Stimulated activated naive B cell treated with anti-CD40 and anti-IgM and Interleukin-4, amounts not matched to agents 10 μg/mL and 1 μg/mL and 100 μg/mL, for 72 hours (primary cell): ENCODE measurements at places on chromosomes 2 and 18.

DNA sequence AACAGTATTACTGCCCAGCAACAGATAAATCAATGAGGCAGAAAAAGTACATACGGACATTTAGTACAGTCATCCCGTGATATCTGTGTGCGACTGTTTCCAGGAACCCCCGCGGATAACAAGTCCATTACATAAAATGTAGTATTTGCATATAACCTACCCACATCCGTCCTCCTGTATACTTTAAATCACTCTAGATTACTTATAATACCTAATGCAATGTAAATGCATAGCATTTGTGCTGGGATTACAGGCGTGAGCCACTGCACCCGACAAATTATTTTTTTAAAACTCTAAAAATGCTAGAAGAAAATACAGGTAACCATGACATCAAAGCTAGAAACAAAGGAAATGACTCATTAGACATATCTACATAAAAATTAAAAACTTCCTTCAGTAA, 91.6 kb downstream of the FAM161A start:
- DNase-seq, result no peak

DNA sequence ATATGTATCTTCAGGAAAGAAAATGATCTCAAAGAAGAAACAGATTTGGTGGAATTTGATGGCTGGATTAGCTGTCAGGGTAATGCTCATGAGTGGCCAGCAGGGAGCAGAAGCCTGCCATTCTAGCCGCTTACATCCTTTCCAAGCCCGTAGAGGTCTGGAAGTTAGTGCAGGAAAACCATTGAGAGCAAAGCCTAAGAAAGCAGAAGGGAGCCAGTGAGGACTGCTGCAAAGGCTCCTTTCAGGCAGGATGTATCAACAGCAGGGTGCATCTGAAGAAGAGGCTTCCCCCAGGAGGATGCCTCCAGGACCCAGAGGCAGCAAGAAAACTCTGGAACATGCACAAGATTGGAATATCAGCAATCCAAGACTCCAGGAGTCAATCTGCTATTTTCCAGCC, 22.9 kb upstream of the LBH start:
- no peak for DNase-seq

DNA sequence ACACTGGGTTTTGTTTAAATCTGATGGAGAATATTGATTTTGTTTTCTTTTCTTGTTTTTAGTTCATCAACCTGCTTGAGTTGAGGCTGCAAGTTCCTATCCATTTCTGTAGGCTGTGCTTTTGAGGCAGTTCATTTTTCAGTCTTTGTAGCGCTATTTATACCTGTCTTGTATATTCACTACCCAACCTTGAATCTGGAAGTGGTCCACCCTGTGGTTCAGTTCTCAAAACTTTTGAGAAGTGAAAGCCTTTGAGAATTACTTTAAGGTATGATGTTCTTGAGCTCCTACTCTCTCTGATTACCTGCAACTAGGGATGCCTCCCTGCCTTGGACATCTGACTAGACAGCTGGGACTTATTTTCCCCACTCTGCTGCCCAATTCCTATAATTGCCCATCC, 53.5 kb upstream of the KCNE4 start:
- DNase-seq, result no peak

DNA sequence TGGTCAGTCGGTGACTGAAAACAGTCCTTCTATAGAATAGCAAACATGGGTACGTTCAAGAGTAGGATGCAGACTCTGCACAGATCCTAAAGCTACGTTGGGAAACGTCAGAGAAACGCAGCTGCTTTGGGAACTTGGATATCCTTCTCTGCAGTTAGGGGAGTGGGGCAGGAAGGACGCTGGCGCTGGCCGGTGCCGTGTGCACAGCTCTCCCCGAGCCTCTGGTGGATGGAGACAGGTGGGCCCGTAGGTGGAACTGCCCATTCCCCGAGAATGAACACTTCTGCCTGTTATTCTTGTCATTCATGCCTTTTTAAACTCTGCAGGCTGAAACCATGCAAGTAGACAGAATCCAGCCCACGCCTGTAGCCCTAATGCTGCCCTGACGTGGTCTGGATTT, 91.7 kb upstream of the MBOAT2 start:
- no peak for DNase-seq

DNA sequence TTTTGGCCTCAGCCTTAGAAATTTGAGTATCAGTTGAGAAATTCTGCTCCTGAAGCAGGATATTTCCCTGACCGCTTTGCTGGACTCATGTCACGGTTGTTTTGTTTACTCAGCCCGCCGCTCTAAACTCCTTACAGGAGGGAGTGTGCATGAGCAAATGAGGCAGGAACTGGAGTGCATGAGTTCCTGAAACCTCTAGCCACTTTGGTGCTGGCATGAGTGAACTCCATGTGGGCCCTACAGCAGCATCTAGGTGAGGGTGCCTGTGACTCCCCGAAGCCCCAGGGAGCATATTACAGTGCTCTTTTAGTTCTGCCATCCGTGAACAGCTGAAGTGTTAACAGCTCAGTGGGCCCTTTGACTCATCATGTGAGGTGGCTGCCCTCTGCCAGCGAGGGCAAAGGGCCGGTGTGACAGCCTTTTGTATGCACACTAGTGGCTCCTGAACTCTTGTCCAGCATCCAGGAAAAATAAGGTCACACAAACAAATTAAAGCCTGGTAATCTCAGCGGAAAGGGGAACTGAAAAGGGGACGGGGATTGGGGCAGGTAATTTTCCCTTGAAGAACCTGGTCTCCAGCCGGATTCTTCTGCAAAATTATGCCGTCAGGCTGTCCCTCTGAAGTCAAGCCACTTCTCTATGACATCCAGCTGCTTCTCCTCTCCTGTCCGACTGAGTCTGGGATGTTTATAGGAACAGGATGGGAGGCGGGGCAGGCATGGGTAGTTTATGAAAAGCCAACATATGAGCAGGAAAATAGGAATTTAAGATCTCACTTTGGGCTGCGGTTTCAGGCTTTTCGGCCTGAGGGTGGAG, 1668.7 kb downstream of the SUCLG1 start:
- no peak for DNase-seq

GRCh38 chr2:12083081-12083581, 336.7 kb downstream of the LPIN1 start:
- DNase-seq, result no peak
